Left lobe of liver (tissue), 2 donors: ENCODE measurements at places on chromosomes 3 and 15. TPM values are rescaled to one million over a fixed set of nuclear protein-coding genes. Genes with fewer than 3 reads are reported as not detected.

The ADGRG7 gene
- 17.0 TPM for total RNA-seq

The PML gene
- total RNA-seq: 15.5 TPM

The VWA5B2 gene
- total RNA-seq: 0.75 TPM

The TGM5 gene
- not detected for total RNA-seq

- DNase-seq: no peak
These were observed 69.8 kb upstream of the BFSP2 start for GRCh38 chr3:133330065-133330464.

DNA sequence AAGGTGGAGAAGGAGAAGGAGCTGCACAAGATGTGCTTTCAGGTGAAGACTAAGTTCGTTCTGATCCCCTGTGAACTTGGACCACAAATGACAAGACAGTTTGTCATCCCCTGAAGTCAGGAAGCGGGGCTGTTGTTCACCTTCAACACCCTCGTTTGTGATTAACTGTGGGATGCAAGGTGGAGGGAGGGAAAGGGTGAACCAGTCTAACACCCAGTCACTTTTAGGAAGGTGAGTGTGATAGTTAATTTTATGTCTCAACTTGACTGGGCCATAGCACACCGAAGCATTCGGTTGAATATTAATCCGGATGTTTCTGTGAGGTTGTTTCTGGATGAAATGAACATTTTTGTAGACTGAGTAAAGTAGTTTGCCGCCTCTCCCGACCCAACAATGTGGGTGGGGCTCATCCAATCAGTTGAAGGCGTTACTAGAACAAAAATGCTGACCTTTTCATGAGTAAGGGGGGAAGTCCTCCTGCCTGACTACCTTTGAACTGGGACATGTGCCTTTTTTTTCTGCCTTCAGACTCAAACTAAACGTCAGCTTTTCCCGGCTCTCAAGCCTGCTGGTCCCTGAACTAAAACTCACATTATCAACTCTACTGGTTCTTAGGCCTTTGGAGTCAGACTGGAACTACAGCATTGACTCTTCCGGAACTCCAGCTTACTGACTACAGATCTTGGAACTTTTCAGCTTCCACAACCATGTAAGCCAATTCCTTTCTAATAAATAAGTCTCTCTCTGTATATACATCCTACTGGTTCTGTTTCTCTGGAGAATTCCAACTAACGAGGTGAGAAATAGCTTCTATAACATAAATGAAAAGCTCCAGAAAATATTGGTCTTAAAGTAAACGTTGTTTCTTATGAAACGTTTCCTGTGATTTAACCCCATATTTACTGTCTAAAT, 264.0 kb upstream of the SLITRK3 start:
- DNase-seq: no peak

The SNTN gene
- total RNA-seq: not detected

- no peak for DNase-seq
These were observed 10.3 kb upstream of the KIF7 start for GRCh38 chr15:89665449-89666181.

The INKA1 gene
- 0.63 TPM for total RNA-seq

GRCh38 chr15:66715720-66716655, 14.0 kb downstream of the SMAD6 start:
- no peak for DNase-seq

DNA sequence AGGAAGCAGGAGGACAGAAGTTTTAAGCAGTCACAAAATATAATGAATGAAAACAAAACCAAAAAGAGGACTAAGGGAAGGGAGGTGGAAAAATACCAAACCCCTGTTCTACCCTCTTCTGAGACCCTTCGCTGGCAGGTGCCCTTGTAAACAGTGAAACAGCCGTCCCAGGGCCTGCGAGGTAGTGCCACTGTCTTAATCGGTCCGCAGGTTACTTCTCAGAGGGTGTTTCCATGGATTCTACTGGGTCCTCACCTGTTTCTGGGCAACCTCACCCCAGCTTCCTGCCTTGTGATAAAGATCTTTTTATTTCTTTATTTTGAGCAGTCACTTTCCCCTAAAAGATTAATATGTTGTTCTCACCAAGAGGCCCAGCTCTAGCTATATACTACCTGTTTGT, 65.3 kb downstream of the SLC30A4 start:
- no peak for DNase-seq

The LIPH gene
- 0.58 TPM for total RNA-seq
